Activated T-cell treated with anti-CD3 and anti-CD28 coated beads, Interleukin-2, amount 50 U/mL, for 72 hours (primary cell): ENCODE measurements at places on chromosomes 7 and 10.

DNA sequence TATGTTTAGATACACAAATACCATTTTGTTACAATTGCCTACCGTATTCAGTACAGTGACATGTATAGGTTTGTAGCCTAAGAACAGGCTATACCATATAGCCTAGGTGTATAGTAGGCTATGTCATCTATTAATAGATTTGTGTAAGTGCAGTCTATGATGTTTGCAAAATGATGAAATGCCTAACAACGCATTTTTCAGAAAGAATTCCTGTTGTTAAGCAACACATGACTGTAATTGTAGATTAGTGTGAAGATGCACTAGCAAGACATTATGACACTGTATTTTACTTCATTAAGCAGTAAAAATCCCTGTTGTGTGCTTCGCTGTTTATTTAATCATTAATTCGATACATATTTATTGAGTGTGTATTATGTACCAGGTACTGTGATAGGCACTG lies 446.0 kb downstream of the SUGCT start:
- no peak for DNase-seq

- no peak for DNase-seq
These were observed 1.3 kb upstream of the LRIT2 start for GRCh38 chr10:84226616-84227015.

DNA sequence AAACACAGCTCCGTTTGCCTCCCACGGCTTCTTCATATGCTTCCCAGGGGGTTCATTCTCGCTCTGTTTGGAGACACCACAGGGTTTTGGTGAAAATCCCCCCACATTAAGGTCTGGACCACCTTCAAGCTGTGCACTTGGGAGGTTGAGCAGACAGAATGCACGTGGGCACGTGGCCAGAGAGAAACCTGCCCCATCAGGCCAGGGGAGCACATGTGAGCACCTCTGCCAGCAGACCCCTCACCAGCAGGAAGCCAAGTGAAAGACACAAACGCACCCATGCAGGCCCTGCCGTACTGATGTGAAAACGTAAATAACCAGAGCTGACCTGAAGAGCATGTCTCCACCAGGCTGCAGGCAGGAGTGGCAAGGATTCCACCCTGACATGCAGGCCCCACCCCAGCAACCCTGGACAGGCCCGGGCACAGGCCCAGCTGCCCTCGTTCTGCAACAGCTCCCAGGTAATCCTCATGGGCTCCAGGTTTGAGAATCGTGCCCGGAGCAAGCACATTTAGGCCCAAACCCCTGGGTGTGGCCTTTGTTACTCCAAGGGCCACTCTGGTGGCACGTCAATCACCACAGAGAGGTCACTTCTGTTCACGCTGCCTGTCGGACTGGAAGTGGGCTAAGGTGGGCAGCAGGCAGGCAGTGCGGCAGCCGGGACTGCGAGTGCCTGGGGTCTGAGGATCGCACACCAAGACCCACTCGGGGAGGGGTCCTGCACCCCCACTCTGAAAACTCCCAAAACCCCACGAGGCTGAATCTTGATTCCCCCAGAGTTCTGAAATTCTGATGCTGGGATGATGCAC lies 184.4 kb downstream of the PTPRN2 start:
- no peak for DNase-seq

GRCh38 chr10:1289591-1289990 lies 233.4 kb downstream of the WDR37 start:
- DNase-seq, result no peak

- DNase-seq, result peak; percentile 58
These were observed 9.0 kb downstream of the SPOCK2 start for GRCh38 chr10:72079356-72079755.

DNA sequence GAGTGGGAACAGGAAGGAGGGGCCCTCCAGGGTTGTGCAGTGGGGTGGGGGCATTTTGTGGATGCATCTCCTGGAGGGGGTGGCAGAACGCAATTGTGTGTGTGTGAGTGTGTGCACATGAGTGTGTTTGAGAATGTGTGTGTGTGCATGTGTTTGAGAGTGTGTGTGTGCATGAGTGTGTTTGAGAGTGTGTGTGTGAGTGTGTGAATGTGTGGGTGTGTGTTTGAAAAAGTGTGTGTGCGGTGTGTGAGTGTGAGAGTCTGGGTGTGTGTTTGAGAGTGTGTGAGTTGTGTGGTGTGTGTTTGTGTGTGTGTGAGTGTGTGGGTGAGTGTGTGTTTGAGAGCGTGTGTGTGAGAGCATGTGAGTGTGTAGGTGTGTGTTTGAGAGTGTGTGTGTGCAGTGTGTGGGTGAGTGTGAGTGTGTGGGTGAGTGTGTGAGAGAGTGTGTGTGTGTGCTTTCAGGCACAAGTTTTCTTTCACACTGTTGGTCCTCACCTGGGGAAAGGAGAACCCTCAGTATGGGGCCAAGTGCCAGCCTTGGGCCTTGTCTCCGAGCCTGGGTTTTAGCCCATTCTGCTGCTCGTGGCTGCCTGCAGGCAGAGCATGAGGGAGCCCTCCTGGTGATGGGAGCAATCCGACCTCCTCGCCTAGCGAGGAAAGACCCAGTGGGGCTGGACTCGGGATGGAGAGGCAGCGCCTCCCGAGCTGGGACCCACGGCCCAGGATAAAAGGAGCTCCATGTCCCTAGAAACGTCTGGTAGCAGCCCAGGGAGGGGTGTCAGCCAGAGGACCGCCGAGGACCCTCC lies 35.6 kb downstream of the CDH23 start:
- no peak for DNase-seq

DNA sequence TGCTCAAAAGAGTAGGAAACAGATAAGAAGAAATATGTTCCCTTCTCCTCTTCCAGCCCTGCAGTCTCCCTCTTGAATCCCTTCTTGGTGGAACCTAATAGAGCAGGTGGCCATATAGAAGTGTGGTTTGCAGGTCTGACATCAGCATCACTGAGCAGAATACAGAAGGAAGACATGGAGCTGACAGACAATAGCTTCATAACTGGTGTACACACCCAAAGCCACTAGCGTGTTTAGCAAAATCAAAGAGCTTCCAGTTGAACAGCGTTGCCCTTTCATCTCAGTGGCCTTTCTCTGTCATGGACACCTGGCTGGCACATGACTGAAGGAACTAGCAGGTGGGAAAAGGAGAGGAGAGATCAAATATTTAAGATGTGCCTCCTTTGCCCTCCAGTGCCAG lies 245.5 kb downstream of the BAMBI start:
- no peak for DNase-seq

DNA sequence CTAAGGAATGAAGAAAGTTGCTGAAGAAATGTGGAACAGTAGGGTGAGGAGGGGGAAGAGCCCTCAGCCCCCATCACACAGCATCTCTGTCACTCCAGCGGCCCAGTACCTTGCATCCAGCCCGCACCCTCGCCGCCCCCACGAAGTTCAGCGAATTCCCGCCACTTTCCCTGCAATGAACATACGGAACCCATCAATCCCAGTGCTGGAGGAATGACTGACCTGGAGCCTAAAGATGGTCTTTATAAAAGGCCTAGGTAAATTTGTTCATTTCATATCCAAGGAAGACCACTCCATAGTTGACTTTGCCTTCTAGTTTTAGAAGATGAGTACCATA lies 779 bp upstream of the KIF5B start:
- DNase-seq, result no peak

- DNase-seq, result no peak
These were observed 149.4 kb upstream of the PTN start for GRCh38 chr7:137492889-137493288.

DNA sequence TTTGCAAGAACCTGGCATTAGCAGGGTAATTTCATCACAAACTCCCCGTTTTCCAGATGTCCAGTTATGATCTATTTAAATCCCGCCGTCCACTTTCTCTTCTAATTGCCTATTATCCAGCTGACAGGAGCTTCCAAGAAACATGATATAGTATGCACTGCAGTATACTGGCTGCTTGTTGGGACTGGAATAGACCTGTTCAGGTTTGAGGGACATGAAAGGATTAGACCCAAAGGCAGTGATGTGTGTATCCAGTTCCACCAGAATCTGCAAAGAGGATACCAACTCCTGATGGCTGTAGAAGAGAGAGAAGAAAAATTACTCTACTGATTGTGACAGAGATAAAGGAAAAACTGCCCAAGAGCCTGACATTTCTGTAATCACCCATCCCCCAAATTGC lies 8.9 kb downstream of the MSS51 start:
- no peak for DNase-seq

DNA sequence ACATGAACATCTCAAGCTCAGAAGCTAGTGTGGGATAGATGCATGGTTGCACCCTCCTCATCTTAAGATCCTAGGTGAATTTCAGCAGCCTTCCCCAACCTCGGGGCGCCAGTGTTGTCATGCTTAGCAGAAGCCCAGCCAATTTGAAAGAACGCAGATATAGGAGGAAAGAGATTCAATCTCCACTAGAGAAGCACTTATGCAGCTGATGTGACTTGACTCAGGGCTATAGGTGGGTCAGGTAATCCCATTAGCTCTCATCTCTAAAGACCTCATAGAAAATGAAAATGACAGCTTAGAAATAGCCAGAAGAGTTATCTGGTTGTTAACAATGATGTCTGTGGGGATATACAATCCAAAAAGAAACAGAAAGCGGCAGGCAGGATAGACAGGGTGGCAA lies 310.5 kb downstream of the GPAM start:
- DNase-seq, result no peak

DNA sequence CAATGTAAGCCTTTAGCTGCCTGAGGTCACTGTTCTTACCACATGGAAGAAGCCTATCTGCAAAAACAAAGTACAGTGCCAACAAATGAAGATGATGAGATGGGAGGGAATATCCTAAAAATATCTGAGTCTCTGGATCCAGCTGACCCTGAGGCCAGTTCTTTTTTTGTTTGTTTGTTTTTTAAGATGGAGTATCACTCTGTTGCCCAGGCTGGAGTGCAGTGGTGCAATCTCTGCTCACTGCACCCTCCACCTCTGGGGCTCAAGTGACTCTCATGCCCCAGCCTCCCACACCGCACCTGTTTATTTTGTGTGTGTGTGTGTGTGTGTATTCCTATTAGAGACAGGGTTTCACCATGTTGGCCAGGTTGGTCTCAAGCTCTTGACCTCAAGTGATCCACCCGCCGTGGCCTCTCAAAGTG lies 44.9 kb downstream of the HYCC1 start:
- DNase-seq, result no peak

DNA sequence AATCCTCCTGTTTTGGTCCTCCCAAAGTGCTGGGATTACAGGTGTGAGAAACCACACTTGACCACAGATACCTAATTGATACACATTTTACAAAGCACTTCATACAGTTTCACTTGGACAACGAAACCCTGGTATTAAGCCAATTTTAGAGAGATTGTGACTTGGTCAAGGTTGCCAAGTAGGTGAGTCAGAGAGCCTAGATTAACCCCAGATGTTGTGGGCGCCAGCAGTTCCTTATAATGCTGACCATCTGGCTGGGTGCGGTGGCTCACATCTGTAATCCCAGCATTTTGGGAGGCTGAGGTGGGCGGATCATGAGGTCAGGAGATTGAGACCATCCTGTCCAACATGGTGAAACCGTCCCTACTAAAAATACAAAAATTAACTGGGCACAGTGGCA lies 4.9 kb upstream of the PHKG1 start:
- DNase-seq, result no peak

DNA sequence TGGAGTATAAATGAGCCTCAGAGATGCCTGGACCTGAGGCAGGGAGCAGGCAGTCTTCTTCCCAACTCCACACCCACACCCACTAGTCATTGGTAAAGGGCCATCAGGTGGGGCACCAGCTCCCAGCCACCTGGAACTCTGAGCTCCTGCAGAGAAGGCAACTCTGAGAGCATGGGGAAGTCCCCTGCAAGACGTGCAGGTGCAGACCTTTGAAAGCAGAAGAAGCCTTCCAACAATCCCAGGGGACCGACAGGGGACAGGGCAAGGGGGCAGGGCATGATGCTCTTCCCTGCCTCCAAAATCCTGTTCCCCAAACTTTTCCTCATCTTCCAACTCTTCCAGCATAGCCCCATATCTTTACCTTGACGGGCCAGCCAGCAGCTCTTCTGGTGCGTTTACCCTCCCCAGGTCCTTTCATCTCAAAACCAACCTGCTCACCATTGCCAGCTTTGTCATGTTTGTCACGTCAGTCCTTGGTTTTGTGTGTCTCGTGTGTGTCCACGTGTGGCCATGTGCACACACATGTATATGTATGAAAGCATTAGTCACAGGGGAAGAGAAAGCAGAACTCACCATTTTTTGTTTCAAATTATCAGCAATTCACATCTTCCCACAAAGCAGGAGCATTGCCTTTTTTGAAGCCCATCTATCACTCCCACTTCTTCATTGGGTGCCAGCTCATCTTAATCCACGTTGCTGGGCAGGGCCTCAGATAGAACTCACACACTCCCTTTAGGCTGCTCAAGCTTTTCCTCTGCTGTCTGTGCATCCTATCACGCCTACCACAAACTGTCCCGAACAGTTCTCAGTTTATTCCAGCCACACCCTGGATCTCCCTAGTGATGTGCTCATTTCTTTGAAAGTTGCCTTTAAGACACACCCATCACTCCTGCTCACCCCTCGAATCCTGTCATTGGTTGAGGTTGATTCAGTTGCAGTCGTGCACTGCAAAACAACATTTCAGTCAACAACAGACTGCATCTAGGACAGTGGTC lies 41.0 kb upstream of the AMPH start:
- DNase-seq, result no peak

DNA sequence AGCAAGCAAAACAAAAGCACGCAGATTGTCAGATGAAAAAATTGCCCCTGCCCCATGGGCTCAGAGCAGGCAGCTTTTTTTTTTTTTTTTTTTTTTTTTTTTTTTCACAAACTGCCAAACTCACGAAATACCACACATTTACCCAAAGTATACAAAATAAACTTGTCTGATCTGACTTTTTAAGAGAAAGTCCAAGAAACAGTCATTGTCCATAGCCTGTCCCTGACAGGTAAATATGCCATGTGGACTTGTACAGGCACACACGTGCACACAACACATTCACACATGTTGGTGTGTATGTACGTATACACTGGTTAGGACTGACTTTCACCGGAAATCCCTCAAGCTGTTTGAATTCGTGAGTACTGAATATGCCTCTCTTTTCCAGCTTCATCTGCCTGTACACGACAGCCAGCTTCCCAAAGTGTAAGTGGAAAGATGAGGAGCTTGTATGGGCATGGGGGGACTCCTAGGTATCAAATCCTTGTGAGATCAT lies 929 bp upstream of the HGF start:
- DNase-seq, result no peak

- no peak for DNase-seq
These were observed at the start of gene COL1A2 for GRCh38 chr7:94394437-94395140. TSS of gene COL1A2 (plus strand) at chr7:94394895. CDS start at chr7:94395032, 137 bp downstream.

GRCh38 chr7:30699706-30700495 lies 17.6 kb upstream of the CRHR2 start:
- DNase-seq, result no peak

- no peak for DNase-seq
These were observed 74.1 kb downstream of the ZMYND11 start for GRCh38 chr10:209357-209756.

DNA sequence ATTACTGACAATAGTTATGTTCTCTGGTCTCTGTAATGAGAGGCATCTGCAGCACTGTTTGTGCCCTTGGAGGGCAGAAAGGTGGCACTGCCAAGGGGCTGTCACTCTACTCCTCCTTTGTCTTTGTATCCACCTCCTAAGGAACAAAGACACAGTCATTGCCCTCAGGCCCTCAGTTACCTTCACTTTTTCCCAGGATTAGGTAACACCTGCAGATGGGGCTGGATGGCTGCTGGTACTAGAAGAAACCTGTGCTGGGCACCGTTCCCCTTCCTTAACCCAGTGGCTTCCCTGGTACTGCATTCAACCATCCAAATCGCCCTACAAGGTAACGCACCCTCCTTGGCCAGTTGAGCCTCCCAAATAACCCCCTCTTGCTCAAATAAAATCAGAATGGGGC lies 246.9 kb upstream of the NEBL start:
- DNase-seq, result no peak
